Stimulated activated naive B cell treated with anti-CD40 and anti-IgM and Interleukin-4, amounts not matched to agents 10 μg/mL and 1 μg/mL and 100 μg/mL, for 72 hours (primary cell): ENCODE measurements at places on chromosomes 6 and 20.

GRCh38 chr6:83467620-83468036 is 36.8 kb upstream of the ME1 start:
- no peak for DNase-seq

DNA sequence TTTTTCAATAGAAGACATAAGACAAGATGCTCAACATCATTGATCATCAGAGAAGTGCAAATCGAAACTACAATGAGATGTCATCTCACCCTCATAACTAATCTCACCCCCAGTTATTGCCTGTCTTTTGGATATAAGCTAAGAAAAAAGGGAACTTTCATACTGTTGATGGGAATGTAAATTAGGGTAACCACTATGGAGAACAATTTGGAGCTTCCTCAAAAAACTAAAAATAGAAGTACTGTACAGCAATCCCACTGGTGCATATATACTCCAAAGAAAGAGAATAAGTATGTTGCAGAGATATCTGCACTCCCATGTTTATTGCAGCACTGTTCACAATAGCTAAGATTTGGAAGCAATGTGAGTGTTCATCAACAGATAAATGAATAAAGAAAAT is 26.4 kb upstream of the PHF3 start:
- DNase-seq: no peak

- DNase-seq: no peak
Measured at GRCh38 chr6:9503111-9503761, 911.6 kb downstream of the TFAP2A start.

- no peak for DNase-seq
Measured at GRCh38 chr6:41970436-41970846, 28.8 kb upstream of the CCND3 start.

GRCh38 chr6:93416571-93417420 is 2.6 kb downstream of the EPHA7 start:
- no peak for DNase-seq

DNA sequence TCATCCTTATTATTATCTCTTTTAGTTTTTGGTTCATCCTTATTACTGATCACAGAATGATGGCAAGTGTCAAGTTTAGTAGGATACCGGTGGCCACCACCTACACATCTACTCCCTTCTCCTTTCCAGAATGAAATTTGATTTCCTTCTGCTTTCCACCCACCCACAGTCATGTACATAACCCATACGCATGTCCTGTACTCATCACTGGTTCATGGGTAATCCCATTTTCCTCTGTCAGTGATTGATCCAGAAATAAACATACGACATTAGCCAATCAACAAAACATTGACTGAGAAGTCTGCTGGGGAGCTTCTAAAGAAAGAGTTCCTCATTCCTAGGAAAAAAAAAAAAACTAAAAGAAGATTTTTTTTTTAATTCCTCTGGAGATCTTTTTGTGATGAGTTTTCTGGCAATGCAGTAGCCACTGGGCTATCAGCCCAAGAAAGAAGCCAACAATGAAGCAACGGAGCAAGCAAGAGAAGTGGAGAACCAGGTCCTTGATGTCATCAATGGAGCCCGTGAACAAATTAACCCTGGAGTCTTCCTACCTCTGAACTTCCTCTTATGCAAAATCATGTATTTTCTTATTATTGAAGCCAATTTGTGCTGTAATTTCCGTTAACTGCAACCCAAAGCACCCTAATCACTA is 127.8 kb downstream of the TASP1 start:
- DNase-seq: no peak

GRCh38 chr6:70277470-70277869 is 25.4 kb downstream of the COL9A1 start:
- DNase-seq: no peak

GRCh38 chr6:92497281-92497680 is 922.1 kb downstream of the EPHA7 start:
- DNase-seq: no peak

GRCh38 chr6:116876107-116876506 is 935 bp upstream of the RFX6 start:
- no peak for DNase-seq

DNA sequence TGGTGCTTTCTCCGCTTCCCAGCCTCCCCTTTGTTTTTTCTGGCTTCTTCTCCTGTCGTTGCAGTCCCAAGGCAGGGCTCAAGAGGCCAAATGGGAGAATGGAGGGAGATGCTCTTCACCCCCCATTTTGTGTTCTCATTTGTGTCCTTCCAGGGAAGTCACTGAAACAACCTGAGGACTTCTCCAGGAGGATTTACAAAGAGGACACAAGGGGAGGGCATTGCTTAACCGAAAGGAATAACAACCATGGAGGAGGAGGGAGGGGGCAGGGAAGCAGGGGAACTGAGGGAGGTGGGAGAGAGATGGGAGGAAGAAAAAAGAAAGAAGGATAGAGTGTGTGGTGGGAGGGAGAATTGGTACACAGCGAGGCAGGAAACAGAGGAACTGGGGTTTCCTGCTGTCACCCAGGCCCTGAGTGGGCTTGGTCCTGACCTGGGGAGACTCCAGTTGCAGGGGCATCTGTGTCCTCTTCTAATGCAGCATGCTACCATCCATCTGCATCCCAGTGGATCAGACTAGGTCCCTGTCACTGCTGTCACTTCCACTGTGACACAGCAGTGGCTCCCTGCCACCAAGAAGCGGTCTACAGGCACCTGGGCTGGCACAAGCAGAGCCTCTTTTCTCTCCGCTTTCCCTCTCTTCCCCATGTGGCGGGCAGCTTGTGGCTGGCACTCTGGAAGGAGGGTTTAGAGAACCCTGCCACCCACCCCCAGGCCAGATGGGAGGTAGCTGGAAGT is 17.1 kb upstream of the MLN start:
- DNase-seq: no peak

DNA sequence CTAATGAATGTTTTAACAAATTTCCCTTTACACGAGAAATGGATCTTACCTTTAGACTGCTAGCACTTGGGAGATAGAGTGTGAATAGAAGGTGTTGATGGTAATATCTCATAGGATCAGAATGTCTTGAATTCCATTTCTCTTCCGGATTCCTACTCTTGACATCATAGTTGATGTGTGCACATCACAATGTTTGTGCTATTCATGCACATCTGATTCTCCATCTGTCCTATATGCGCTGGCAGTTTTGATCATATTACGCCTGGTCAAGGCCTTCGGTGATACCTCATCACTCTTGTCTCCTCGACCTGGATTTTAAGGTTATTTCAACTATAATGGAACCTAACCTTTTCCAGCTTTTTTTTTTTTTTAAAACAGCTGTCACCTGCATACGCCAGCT is 16.8 kb upstream of the ACAT2 start:
- DNase-seq: no peak

DNA sequence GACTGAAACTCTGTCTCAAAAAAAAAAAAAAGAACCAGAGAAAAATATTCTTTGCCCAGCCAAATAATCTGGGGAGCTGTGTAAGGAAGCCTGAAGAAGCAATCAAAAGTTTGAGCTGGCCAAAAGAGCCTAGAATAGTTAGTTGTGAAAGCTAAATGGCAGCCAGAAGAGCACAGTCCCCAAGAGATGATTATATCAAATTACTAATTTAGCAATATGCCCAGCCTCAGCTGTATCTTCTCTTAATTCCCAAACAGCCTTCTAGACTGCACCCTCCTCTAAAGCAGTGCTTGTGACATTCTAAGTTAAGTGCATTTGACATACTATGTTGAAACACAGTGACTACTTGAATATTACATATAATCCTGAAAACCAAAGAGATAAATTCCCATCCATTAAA is 38.9 kb downstream of the CDK19 start:
- no peak for DNase-seq

DNA sequence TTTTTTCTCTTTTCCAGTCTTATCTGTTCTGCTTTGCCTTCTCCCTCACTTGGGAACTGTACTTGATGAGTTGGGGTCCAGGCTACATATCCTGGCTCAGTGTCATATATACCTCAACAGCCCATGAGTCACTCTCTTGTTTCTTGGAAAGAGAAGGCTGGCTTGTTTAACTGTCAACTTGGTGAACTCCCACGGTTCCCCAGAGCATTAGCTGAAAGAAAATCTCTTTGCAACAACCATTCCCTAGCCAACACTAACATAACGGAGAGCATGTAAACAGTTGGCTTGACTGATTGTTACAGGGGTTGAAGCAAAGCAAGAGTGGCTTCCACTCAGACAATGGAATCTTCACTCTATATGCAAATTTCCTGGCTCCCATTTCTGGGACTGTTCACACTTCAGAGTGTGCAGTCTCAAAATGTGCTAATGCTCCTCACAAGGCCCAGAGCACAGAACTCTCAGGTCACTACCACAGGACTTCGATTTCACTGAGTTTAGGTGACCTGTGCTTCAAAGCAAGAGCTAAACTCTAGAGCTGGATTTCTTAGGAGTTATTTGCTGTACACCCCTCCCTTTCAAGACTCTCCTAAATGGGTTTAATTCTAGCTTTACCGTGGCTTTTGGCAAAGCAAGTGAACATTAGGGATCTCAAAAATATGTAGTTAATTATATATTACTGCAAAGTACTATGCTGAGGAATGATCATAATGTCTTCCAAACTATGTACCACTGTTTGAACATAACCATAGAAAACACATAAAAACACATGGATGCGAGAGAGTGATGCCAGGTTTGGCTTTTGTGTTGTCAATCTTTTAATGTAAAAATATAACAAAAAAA is 609.8 kb downstream of the RFPL4B start:
- no peak for DNase-seq

DNA sequence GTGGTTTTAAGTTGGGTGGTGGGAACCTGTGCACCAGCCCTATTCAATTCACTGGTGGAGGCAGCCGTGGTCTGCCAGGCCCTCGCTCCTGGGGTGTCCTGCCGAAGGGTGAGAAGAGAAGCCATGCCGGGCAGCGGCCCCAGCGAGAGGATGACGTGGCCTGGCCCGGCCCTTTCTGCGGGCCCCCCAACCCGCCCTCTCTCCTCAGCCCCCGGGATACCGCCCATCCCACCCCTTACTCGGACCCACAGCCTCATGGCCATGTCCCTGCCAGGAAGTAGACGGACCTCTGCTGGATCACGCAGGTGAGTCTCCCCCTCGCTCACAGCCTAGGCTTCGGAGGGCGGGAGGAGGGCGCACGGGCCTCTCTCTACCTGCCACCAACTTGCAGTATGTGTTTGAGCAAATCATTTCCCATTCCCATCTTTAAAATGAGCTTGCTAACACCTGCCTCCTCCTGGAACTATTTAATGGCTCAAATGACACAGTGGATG is 30.1 kb downstream of the SNPH start:
- DNase-seq: no peak

DNA sequence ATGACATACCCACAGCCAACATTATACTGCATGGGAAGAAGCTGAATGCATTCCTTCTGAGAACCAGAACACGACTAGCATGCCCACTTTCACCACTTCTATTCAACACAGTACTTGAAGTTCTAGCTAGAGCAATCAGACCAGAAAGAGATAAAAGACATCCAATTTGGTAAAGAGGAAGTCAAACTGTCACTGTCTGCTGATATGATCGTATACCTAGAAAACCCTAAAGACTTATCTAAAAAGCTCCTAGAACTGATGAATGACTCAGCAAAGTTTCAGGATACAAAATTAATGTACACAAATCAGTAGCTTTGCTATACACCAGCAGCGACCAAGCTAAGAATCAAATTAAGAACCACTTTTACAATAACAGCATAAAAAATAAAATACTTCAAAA is 60.5 kb downstream of the EYS start:
- DNase-seq: no peak

- no peak for DNase-seq
Measured at GRCh38 chr6:21115111-21115510, 478.4 kb upstream of the SOX4 start.

GRCh38 chr6:33977606-33978411 is 168.1 kb downstream of the GRM4 start:
- DNase-seq: no peak

DNA sequence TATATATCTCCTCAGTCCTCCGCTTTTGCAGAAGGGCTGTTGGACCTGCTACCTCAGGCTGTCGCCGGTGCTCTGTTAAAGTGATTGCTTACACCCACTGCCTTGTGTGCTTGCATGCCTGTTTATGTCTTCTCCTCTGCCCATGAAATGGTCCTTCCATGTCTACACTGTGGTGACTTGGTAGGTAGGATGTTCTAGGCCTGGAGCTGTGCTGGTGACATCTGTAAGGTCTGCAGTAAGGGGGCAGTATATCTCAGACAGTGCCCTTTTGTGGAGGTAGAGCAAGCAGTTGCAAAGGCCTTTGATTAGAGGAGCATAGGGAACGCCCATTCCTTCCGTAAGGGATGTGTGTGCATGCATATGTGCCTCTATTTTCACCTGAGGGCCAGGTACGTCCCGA is 40.3 kb downstream of the VAPB start:
- no peak for DNase-seq

GRCh38 chr20:20150241-20150640 is 97.9 kb downstream of the CFAP61 start:
- no peak for DNase-seq

DNA sequence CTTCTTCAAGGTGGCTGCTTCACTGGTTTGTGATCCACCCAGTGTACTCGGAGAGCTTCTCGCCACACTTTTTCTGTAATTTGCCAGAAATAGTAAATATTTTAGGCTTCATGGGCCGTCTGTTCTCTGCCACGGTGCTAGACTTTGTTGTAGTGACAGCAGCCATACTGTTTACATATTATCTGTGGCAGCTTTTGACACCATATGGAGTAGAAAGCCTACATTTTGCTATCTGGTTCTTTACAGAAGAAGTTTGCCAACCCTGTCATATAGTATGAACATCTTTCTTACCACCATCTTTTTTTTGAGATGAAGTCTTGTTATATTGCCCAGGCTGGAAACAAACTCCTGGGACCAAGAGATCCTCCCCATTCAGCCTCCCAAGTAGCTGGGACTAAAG is 32.5 kb downstream of the FAM209B start:
- DNase-seq: no peak

DNA sequence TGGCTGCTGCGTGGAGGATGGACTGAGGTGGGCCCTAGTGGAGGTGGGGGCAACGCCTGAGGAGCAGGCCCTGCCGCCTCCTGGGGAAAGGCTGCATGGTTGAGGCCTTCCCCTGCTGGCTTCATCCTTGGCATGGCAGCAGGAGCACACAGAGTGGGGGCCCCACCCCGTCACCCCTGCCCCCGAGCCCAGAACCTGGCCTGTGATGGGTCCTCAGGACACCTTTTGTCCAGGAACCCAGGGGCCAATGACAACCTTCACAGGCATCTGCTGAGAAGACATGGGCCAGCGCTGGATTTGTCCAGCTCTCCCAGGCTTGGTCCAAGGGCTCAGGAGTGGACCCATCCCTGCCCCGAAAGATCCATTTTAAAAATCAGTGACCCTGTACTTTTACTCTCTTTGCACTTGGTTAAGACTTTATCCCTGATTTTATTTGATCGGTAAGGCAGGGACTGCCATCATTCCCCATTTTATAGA is 575 bp upstream of the SLC17A9 start:
- no peak for DNase-seq

GRCh38 chr6:44119704-44120262 is 7.5 kb downstream of the MRPL14 start:
- no peak for DNase-seq

- DNase-seq: no peak
Measured at GRCh38 chr20:48919882-48920526, 1.5 kb upstream of the ARFGEF2 start.

DNA sequence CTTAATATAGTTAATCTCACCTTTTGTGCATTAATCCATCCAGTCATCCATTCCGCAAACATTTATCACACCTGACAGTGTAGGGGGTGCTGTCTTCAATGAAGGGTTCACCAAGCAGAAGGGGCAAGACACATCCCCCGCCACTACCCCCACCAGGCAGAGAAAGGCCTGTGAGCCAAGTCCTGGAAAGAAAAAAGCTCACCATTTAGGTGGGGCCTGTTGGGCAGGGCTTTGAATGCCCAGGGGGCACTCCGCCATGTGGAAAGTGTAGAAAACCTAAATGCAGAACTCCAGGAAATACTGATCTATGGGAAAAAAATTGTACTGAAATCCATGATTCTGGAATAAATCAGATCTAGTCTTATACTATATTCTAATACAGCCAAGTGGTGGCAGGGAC is 4.8 kb upstream of the STX16 start:
- no peak for DNase-seq
